Stimulated activated CD8-positive, alpha-beta memory T cell treated with anti-CD3 and anti-CD28 coated beads, Interleukin-15, amount 100 ng/mL, for 4 hours (primary cell): ENCODE measurements at places on chromosomes 12 and 14.

- no peak for DNase-seq
Measured at GRCh38 chr12:56721721-56722120, 3.4 kb downstream of the NACA start.

DNA sequence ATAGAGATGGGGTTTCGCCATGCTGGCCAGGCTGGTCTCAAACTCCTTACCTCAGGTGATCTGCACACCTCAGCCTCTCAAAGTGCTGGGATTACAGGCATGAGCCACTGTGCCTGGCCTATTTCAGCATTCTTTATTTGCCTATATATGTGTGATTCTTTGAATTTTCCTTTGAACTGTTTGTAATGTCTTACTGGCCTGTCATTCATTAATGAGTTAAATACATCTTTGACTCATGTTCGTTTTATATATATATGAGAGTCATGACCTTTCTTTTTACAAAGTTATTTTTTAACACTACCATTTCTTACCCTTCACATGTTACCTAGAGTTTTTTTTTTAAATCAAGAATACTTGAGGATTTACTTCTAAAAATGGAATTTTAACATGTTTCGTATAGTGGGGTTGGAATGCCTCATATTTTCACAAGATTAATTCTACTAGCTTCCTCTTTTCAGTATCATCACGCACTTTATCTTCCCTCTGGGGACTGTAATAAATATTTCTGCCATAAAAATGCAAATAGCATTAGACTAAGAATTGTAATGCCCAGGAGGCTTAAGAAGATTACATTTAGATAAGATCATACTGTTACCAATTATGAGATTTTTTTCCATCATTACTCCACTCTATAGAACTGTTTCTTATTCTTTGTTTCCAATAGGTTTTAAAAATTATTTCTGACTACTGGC lies 66.7 kb downstream of the NTN4 start:
- DNase-seq: no peak

GRCh38 chr12:42660117-42660516 lies 70.6 kb upstream of the PRICKLE1 start:
- no peak for DNase-seq

DNA sequence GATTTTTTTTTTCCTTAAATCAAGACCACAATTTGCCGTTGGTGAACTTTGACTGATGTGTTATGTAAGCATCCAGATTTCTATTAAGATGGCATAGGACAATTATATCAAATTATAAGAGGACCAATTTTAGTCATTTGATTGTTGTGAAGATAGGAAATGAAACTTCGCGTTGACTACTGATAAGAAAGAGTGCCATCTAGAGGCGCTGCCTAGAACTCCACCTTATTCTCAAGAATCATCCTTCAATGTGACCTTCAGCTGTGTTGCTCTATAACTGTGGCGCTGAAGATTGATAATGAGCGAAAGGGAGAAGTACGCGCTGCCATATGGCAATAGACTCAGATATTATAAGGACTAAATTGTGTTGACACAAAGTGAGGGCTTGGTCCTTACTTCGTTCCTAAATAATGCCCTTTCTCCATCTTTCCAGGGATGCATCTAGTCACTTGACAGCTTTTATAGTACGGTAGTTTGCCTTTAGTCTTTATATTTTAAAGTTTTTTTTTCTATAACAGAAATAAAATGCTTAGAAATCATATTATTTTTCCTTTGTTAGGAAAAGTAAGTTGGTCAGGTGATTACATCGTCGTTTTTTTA lies 350.8 kb upstream of the STXBP6 start:
- no peak for DNase-seq

DNA sequence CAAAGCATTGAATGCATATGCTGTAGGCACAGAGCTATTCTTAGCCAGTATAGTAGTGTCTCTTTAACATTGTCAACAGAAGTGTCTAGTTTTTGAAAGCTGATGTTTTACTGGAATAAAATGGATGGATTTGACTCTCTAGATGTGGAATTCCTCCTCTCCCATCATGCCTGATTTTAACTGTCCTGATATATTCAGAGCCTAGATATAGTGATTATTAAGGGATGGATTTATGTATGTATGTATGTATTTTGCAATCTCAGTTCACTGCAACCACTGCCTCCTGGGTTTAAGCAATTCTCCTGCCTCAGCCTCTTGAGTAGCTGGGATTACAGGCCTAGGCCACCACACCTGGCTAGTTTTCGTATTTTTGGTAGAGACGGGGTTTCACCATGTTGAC lies 144.8 kb upstream of the NAV3 start:
- no peak for DNase-seq

- no peak for DNase-seq
Measured at GRCh38 chr14:103026988-103027387, 30.4 kb downstream of the CDC42BPB start.

- DNase-seq: no peak
Measured at GRCh38 chr12:5333096-5333495, 98.8 kb upstream of the NTF3 start.

DNA sequence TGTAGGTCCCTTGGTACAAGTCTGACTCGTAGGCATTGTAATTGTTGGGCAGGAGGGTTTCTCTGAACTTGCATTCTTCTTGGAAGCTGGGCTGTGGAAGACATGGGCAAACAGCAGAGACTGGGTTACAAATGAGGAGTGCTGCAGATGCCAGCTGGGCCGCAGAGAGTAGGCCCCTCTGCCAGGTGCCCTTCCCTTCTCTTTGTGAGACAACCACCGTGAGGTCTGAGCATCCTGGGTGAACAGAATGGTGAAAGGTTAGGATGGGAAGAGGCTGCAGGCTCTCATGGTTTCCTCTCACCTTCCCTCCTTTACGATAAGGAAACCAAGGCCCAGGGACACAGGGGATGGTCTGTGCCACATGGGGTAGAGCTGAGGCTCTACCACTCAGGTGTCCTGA lies 11.3 kb downstream of the FGF6 start:
- no peak for DNase-seq

DNA sequence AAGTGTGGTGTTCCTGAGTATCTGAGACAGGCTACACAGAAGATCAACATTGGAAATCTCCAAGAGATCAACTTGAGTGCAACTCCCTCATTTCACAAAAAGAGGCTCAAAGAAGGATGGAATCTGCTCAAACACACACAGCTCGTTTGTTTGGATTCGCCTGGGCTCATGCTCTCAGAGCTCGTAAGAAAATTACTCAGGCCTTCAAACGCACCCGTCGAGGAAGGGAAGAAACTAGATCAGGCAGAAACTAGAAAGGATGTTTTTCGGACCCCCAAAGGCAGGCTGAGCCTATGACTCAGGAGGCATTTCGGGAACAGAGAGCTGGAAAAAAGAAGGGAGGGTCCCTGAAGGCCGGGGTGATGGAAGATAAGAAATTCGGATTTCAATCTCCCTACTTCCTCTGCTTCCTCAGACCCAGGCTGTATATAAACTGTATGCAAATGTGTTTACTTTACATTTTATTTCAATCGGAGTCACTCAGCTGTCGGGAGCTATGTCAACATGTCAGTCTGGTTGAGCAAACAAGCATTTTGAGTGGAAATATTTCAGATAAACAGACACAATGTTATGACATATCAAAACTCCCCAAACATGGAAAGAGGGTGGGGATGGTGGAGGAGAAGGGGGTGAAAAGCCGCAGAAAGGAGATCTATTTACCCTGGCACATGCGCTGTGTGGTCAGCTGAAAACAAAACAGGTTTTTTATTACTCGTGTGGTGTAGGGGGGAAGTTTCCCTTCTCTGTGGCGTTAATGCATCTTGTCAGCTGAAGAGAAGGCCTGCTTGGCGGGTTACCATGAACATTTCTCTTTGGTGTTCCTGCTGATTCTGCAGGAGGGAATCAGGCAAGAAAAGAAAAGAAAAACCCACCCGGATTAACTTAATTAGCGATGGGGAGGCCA lies 129.1 kb upstream of the TBX3 start:
- DNase-seq: no peak

- no peak for DNase-seq
Measured at GRCh38 chr12:52525661-52526499, 5.7 kb upstream of the KRT5 start.

- DNase-seq: no peak
Measured at GRCh38 chr12:12880537-12880936, 10.8 kb upstream of the GPRC5A start.

- DNase-seq: no peak
Measured at GRCh38 chr12:40752011-40752410, 59.8 kb downstream of the CNTN1 start.

GRCh38 chr12:67676624-67677023 lies 28.1 kb downstream of the DYRK2 start:
- DNase-seq: no peak

- DNase-seq: no peak
Measured at GRCh38 chr14:69712599-69713088, 54.3 kb upstream of the SRSF5 start.
